ENCODE measurements at places on chromosomes 1 and 21.

DNA sequence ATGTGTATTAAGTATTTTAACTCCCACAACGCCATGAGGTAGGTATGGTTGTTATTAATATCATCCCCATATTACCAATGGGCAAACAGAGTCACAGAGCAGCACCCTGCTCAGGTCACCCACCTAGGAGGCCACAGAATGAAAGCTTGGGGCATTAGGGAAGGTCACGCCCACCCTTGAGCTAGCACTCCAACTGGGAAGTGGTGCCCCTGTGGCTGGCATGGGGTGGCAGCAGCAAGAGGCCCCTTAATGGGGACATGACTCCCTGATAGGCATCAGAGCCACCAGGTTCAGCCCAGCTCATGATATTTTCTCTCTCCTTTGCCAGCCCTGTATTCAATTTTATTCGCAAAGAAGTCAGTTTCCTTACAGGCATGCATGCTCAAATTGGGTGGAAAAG, 90.6 kb downstream of the DMRTB1 start:
- no peak for DNase-seq

GRCh38 chr1:36844917-36845316, 189.4 kb downstream of the GRIK3 start:
- DNase-seq, result no peak

DNA sequence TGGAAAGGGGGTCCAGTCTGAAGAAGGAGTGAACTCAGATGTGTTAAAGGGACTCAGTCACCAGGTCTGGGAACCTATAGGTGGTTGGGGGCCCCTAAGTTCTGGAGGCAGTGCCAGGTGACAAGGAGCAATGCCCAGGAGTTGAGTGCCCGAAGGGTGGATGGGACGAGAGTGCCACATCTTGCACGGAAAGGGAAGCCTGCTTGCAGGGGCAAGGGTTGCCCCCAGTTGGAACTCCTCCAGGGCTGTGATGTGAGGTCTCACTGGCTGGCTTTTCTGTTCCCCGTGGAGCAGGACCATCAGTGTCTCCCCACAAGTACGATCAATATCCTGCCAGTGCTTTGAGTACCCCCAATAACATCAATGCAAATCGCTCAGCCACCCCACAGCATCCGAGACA, 107.3 kb downstream of the TOMM20 start:
- no peak for DNase-seq

DNA sequence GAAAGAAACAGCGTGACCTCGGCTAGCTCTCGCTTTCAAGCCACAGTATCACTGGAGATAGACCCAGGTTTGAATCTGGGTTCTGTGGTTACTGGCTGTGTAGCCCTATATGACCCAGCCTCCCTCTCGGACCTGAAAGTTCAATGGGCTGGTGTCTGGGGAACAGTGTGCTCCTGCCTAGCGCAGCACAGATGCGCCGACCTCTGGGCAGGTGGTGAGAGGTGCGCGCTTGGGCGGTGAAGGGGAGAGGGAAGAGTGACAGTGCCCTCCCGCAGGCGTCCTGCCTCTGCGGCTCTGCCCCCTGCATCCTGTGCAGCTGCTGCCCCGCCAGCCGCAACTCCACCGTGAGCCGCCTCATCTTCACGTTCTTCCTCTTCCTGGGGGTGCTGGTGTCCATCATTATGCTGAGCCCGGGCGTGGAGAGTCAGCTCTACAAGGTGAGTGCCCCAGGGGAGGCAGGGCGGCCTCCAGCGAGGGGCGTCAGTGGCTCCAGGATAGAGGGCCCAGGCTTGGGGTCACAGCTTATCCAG, 10.5 kb downstream of the SERINC2 start:
- no peak for DNase-seq

DNA sequence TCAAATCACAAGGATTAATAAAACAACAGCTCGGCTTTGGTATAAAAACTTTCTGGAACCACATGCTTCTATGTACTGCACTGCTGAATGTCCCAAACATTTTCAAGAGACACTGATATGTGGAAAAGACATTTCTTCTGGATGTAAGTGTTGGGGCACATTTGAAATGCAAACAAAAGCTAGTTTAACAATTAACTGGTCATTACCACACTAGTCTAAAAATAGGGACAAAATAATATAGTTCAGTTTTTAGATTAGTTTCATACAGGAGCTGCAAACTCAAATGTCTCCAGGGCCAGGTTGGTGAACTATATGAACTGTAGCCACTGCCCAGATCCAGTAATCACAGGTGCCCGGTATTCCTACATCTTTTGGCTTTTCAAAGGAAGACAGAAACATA, 3.2 kb downstream of the IL23R start:
- no peak for DNase-seq

DNA sequence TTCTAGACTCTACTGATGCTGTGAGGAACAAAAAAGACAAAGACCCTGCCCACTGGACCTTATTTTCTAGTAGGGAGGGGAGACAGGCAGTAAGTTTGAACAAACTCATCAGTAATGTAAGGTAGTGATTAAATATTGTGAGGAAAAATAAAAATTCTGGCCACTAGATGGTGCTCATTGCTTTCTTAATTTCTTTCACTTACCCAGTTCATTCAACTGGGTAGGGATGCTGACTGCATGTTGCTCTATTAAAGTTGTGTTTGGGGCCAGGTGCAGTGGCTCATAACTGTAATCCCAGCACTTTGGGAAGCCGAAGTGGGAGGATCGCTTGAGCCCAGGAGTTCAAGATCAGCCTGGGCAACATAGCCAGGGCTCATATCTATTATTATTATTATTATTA, 6.3 kb upstream of the KYAT3 start:
- no peak for DNase-seq

GRCh38 chr1:14522926-14523241, 75.6 kb upstream of the KAZN start:
- no peak for DNase-seq

GRCh38 chr1:236948381-236948780, 55.9 kb downstream of the MT1HL1 start:
- no peak for DNase-seq

GRCh38 chr21:38813143-38813542, 7.4 kb downstream of the ETS2 start:
- DNase-seq, result no peak

- DNase-seq, result no peak
Observed at GRCh38 chr1:53129891-53130597, 12.4 kb downstream of the SLC1A7 start.

DNA sequence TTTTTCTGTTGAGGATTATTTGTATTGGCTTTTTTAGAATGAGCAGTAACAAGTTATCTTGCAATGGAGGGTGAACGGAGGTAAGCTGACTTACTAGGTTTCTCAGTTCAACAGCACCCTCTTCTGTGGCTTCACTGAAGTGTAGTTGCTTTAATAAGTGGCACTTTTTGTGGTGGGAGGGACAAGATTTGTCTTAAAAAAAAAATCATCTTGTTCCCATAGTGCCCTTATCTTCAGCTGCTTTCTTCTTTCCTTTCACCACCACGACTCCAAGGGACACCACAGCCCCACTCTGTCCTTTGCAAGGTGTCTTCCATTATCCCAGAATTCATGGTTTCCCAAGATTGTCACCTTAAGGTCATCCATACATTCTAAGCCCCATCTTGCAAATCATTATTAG, 92.9 kb downstream of the PIGK start:
- peak; percentile 7 for DNase-seq

GRCh38 chr21:7953058-7953457, 2568.3 kb upstream of the TPTE start:
- DNase-seq, result no peak
